Coronary artery (tissue), 2 donors: ENCODE measurements at places on chromosomes 16 and 17.
A peak's percentile ranks its signal among the peaks of the same experiment; 100 is the strongest.

GRCh38 chr16:68362262-68362913 lies 51.6 kb downstream of the PRMT7 start:
- no peak for DNase-seq

DNA sequence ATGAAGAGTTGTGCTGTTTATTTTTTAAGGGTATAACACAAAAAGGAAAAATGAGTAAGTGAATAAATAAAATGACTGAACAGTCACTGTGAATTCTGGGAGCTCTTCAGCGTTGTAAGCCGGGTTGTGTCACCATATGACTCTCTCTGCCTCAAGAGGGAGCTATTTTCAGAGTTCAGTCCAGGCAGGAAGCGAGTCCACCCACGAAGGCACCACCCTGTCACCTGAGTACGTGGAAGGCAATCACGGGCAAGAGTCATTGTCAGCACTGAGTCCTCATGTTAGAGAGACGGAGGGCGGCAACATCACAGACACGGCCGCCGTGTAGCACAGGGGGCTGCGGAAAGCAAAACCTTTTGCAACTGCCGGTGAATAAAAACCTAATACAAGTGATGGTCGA lies 227.6 kb downstream of the UTP18 start:
- no peak for DNase-seq

DNA sequence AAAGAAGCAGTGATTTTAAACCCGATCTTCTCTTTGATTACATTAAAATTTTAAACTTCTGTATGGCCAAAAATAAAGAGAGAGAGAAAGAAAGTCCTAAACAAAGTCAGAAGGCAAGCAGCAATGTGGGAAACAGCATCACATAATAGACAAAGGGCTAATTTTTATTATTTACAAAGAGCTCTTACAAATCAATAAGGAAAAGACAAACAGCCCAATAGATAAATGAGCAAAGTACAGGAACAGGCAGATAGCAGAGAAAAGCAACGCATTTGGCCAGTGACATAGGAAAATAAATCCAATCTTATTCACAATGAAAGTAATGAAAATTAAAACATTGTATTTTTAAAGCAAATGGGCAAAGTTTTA lies 93.1 kb downstream of the SALL1 start:
- DNase-seq, result no peak

- no peak for DNase-seq
Measured at GRCh38 chr16:9660898-9661297, 521.3 kb downstream of the GRIN2A start.

- DNase-seq, result no peak
Measured at GRCh38 chr17:36980280-36980761, 31.6 kb downstream of the AATF start.

DNA sequence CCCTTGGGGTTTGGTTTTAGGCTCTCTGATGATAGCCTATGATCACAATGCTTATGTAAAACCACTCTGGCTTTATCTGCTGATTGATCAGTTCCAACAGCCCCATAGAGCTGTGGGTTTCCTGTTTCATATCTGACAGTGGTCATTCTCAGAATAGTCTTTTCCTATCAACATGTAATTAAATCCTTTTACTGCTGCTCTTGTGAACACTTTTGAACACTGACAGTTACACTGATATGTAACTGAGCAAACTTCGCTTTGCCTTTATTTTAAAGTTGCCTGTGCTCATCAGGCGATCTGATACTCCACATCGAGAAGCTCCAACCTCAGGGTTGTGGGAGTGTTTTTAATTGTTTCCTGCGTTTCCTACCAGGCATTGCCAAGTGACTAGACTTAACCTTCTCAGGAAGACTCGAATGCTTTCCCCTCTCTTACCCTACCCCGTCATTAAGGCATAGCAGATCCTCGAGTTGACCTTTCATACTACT lies 17.3 kb upstream of the CLEC18B start:
- DNase-seq, result no peak

DNA sequence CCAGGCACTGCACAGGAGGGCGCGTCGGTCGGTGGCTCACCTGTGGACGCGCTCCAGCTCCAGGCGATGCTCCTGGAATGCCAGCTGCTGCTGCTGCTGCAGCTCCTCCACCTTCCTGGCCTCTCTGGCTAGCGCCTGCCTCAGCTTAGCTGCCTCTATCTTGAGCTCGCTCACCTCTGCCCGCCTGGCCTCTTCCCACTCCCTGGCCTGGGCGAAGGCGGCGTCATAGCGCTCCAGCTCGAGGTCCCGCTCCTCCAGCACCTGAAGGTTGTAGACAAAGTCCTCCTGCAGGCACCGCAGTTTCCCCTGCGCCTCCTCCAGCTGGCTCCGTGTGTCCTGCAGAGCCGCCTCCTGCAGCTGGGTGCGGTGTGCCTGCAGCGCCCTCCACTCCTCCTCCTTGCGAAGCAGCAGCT lies 11.1 kb downstream of the CCDC57 start:
- DNase-seq, result no peak

GRCh38 chr16:55478827-55479429 lies at the start of gene MMP2:
Gene MMP2, plus strand, starts transcription at chr16:55479198. Its CDS starts 282 bp downstream, at chr16:55479480.
- DNase-seq, result no peak

- DNase-seq, result no peak
Measured at GRCh38 chr16:1989209-1990100, at the start of gene SYNGR3. Gene SYNGR3, plus strand, starts transcription at chr16:1989970. Its CDS starts 133 bp downstream, at chr16:1990103.

GRCh38 chr17:55265311-55266021 lies 706 bp downstream of the HLF start:
- peak; percentile 75 for DNase-seq

GRCh38 chr17:45906237-45906636 lies 11.9 kb downstream of the MAPT start:
- DNase-seq, result no peak

DNA sequence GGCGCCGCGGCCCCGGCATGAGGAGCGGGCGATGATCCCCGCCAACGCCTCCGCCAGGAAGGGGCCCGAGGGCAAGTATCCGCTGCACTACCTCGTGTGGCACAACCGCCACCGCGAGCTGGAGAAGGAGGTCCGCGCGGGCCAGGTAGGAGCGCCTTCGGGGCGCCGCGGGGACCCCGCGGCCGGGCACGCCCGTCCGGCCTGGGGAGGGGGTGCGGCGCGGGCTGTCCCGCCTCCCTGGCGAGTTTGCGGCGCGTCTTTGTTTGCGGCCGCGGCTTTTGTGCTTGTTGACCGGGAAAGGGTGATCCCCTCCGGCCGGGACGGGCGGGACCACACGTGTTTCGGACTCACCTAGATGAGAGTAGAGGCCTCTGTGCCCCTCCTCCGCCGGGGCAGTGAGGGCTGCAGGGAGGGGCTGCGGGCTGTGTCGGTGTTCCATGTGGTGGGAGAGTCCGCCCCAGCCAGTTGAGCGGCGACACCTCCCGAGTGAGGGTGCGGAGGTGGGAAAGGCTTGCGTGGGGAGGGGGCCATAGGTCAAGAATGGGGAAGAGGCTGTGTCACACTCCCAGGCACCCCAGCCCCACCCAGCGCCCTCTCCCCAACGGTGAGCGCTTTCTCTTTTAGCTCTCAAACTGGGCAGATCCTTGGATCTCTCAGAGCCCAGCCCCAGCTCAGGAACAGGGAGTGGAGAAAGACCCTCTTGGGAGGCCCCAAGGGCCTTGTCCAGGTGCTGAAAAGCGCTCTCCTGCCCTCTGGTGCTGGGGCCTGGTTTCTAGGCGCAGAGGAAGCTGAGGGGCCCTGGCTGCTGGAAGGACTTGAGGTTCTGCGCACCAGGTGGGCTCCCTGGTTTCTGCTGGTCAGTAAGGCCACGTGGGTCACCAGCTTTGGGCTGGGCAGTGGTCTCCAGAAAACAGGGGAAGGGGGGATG lies 923 bp downstream of the ANKRD13B start:
- no peak for DNase-seq

DNA sequence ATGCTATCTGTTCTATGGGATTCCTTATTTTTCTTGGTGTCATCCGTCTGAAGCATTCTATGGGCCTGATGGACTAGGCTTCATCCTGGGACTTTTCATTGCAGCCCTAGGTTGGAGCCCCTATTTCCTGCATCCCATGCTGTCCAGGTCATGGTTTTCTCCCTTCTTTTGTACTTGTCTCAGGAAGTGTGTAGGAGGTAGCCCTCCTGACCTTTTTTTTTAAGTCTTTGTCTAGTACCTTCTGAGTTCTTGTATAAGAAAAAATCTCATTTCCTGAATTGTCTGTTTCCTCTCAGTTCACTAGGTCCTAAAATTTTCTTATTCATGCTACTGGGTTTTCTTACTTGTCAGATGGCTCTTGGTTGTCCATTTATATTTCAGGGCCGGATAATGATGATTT lies 6.0 kb downstream of the NDEL1 start:
- DNase-seq, result no peak

GRCh38 chr16:30697264-30698138 lies 1.5 kb upstream of the SRCAP start:
- no peak for DNase-seq

- no peak for DNase-seq
Measured at GRCh38 chr16:48323783-48324775, 61.1 kb downstream of the SIAH1 start.

- DNase-seq, result no peak
Measured at GRCh38 chr16:20735490-20735889, 6.1 kb downstream of the THUMPD1 start.

- DNase-seq, result no peak
Measured at GRCh38 chr17:58679263-58680037, 12.4 kb downstream of the TEX14 start.

DNA sequence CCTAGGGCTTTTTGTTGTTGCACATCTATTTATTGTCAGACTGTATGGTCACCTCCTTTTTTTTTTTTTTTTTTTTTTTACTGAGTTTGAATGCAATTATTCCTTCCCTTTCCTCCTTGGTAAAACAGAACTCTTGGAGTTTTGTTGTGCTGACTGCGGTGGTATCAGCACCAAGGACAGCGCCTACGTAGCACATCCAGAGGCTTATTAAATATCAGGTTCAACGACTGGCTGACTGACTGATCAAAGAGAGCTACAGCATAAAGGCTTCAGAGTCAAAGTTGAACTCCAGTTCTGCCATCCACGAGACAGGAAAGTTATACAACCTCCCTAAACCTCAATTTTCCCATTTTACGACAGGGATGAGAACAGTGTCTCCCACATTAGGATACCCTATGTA lies 86.1 kb upstream of the RBFOX1 start:
- no peak for DNase-seq

GRCh38 chr16:55499951-55500529 lies 8.8 kb upstream of the LPCAT2 start:
- DNase-seq, result no peak

DNA sequence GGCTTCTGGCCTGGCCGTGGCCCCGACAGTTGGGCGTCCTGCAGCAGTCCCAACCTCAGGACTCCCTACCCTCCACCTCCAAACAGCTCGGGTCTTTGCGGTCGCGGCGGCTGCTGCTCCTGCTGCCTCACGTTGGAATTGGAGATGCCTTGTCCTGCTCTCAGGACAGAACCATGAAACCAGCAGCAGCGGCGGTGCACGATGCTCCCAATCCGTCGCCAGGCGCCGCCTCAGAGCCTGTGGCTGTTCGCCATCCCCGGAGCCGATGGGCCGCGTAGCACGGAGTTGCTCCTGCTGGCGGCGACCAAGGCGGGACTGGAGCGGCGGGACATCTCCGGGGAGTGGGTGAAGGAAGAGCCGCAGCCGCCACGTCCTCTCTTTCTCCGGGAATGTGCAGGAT lies 1965.9 kb downstream of the TP53TG3F start:
- DNase-seq, result no peak

DNA sequence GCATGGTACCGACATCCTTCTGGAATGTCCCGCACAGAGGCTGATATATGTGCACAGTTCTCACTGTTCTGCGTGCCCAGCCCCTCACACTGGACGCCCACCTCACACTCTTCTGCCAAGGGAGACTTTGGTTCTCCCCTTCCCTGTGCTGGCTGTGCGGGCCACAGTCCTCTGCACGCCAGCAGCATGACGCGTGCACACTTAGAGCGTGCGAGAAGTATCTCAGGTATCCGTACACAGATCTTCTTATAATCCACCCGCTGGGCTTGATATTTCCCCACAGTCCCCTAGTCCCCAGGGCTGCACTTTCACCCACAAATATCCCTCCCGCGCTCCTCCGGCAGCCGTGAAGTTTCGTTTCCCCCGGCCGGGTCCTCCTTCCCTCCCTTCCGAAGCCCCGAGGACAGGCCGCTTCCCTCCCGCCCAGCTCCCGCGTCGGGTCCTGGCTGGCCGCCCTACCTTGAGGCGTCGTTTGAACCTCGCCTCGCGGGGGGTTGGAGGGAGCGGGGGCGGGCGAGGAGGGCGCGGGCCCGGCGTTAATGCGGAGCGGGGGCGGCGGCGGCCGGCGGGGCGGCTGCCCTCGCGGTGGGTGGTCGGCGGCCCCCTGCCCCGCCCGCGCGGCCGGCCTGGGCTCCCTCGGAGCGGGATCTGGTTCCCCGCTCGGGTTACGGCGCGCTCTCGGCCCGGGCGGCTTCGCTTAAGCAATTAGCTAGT lies 5.0 kb upstream of the FOXF1 start:
- no peak for DNase-seq

GRCh38 chr16:79293836-79294460 lies 306.6 kb downstream of the MAF start:
- no peak for DNase-seq

GRCh38 chr17:1759529-1759928 lies 2.3 kb upstream of the SERPINF1 start:
- DNase-seq, result no peak

- DNase-seq, result no peak
Measured at GRCh38 chr16:89377453-89377848, 112.9 kb downstream of the ANKRD11 start.

DNA sequence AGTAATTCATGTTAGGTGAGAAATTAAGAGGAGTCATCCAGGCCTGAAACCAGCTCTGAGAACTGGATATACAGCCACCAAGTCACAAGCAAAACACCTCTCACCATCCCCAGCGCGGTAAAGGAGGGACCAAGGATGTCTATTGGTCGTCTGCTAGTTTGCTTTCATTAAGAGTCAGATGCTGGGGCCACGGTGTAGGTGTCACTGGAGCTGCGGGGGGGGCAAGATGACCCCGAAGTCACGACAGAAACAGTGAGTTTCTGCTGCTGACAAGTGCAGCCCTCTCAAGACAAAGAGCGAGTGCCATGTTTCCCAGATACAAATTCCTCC lies 790 bp downstream of the NCBP3 start:
- DNase-seq, result no peak

DNA sequence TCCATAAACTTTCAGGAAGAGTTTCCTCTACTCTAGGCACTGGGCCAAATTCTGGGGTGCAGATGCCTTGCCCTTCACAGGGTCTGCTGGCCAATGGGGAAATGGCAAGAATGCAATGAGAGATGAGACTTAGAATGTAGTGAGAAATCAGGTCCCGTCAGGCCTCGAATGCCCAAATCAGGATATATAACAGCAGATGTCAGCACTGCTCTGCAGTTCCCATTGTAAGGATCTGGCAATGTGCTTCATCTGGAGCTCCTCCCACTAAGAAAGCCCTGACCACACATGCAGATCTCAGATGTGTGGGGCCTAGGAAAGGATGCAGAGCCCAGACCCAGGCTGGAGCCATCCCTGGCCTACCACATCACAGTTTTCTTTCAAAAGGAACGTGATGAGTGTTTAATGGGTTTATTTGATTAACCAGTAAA lies 13.9 kb upstream of the LPCAT2 start:
- DNase-seq, result no peak

DNA sequence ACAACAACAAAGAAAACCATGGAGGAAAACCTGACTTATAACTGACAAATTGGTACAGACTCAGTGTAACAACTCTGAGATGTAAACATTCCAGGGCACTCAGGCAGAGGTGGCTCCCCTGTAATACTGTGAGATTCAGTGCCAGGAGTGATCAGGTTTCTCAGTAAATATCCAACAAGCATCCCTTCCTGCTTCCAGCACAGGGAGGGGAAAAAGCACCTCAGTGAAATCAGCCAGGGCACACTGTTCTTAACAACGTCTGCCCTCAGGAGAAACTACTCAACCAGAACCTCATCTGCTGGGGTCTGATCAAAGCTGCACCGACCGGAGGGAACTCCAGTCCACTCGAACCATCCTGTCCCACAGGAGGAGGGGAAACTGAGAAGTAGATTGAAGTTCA lies 52.3 kb downstream of the AMFR start:
- no peak for DNase-seq

GRCh38 chr16:57680842-57681375 lies 12.8 kb downstream of the ADGRG3 start:
- no peak for DNase-seq
